Fibroblast of villous mesenchyme (primary cell): ENCODE measurements at places on chromosomes 2 and 18.
A peak's percentile ranks its signal among the peaks of the same experiment; 100 is the strongest.

DNA sequence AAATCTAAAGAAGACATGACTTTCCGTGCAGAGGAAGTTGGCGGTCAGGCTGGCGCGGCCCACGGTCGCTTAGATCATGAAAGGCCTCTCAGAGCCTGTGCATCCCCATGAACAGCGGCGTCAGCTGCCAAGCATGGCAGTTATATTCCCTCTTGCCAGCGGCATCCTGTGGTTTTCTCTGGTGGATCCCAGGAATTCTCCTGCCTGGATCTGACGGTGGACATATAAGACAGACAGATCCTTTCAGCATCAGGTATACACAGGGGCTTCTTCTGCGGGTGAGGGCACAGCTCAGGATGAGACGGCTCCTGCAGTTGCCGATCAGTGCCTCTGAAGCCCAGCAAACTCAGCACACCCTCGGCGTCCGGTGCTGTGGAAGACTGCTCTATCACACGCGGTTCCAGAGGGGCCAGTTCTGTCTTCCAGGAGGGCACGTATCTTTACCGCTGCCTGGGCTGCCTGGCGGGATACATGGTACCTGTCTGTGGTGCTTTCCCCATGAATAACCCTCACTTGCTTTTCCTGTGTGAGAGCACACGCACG lies 157.8 kb downstream of the LDLRAD4 start:
- no peak for DNase-seq

DNA sequence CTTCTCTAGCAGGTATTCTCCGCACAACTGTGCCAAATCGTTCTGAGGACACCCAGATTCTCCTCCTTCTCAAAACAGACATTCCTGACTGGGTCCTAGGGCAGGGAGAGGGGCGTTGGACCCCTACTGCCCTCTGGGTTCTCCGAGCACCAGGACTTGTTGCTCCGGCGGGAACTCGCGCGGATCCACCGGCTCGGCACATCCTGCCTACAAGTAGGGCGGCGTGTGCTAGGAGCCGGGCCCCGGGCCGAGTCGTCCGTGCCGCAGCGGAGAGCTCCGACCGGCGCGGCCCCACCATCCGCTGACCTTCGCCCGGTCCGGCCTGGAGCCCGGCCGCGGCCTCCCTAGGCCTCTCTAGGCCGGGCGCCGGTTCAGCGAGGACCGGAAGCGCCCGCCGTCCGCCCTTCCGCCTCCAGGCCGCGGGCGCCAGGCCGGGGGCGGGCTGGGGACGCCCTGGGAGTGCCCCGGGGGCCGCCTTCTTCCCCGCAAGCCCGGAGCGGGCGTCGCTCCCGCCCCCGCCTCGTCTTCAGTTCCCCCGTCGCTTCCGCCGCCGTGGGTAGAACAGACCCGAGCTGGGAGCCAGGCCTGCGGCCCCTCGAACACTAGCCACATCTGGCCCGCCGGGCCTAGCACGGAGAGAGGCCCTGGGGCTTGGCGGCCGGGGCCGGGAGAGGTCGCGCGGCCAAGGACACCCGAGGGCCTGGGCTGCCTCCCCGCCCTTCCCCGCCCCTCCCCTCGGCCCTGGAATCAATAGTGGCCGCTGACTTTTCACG lies 7.6 kb upstream of the ONECUT2 start:
- DNase-seq = no peak

DNA sequence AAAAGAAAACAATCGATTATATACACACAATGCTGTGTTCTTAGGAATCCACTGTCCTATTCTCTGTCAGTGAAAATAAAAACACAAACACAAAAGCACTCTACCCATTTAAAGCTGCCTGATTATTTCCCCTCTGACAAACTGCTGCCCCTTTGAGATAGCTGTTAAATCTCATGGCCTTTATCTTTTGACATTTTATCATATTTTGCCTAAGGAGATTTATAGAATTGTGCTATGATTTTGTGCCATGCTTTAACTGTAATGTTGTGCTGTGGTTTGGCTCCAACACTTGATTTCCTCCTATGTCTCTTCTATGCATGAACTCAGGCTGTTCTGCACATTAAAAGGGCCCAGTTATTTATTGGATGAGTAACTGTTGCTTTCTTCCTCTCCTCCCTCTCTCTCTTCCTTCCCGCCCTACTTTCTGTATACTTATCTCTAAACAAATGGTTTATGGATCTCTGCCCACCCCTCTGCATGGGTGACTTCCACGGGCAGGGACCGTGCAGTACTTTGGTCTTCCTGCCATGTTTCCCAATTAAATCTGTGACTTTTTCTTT lies 1096.6 kb downstream of the TSN start:
- peak; percentile 14 for DNase-seq

DNA sequence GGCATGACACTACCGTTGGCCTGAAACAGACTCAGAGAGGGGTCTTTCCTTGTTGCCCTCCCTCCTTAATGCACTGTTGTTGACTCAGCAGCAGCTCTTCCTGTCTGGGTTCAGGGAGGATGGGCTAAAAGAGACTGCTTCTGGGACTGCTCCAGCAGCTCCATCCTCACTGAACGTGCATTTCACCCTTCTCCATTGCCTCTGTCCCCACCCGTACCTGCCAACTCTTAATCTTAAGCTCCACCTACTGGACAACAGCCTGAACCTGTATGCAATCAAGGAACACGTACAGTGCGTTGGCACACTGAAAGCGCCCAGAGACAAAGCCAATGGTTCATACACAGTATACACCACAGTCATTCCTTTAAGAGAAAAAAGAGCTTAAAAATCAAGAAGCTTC lies 230.8 kb upstream of the RAB6C start:
- no peak for DNase-seq

- DNase-seq = no peak
These were observed 163.9 kb upstream of the DNMT3A start for GRCh38 chr2:25505622-25506021.

DNA sequence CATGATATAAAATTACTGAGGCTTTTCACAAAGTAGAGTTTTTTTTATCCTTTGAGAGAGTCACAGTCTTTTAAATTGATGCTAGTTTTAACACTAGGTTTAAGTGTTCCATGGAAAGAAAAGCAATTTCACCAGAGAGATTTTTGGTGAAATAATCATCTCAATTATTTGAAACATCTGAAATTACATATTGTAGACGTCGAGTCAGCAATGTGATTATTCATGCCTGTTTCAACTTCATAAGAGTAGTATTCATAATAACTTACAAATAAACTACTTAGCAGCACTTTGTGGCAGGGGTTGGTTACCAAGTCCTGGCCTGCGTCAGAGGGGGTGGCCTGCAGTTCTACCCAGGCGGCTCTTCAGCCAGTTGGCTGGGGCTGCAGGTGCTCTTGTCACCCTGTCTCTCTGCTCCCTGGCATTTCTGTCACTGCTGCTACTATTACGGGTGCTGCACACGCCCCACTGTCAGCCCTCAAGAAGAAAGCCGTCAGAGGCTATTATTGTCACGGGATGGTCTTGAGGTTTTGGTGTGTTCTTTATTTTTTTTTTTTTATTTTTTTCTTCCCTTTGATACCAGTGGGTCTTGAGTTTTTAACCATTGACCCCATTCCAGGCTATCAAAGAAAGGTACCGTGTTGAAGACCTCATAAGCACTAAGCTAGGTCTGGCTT lies 50.4 kb downstream of the MALT1 start:
- no peak for DNase-seq

DNA sequence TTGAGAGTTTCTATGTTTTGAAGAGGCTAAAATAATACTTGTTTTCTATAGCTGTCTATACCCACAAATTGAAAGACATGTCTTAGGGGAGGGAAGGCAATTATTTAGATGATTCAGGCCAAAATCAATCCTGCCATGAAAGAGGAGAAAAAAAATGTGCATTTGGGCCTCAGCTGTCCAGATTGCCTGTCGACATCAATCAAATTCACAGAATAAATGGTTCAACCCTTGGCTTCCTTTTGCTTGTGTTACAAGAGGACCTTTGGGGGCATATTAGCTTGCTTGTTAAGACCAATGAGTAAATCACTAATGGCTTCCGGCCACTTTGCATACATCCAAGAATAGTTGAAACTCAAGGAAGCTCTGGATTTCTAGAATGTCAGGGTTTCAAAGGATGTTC lies 900.8 kb upstream of the CELF4 start:
- no peak for DNase-seq

DNA sequence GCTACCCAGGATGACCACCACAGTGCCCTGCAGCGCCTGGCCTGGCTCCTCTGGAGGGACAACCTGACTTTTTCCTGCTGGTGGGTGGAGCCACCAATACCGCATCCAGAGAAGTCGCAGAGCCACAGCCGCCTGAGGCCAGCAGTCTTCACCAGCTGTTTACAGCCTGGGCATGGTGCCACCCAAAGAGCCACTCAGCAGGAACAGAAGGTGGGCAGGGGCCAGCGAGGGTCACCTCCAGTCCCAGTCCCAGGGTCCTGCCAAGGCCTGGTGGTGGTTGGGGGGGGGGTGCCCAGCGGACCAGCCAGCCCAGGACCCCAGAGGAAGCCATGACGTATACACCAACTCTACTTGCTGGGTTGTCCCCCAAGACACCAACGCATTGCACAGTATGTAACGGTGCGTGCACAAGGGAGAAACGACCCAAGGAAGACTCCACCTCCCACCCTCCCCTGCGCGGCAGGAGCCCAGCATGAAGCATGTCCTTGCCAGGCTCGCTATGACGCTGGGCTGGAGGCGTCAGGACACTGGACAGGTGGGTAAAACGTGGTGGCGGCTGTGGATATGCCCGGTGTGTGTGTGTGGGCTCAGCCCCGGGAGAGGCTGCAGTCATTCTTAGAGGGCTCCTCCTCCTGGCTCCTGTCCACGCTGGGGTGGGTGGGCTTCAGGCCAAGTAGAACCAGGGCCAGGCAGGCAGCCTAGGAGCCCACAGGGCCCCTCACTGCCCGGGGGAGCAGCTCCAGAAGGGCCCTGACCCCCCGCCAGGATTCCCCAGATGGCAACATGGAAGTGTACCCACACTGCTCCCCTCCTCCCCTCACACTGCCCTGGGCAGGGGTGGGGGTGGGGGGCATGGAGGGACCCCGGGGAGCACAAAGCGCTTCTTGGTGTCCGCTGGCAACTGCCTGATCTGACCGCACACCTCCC lies 49.3 kb downstream of the HS6ST1 start:
- DNase-seq = no peak

DNA sequence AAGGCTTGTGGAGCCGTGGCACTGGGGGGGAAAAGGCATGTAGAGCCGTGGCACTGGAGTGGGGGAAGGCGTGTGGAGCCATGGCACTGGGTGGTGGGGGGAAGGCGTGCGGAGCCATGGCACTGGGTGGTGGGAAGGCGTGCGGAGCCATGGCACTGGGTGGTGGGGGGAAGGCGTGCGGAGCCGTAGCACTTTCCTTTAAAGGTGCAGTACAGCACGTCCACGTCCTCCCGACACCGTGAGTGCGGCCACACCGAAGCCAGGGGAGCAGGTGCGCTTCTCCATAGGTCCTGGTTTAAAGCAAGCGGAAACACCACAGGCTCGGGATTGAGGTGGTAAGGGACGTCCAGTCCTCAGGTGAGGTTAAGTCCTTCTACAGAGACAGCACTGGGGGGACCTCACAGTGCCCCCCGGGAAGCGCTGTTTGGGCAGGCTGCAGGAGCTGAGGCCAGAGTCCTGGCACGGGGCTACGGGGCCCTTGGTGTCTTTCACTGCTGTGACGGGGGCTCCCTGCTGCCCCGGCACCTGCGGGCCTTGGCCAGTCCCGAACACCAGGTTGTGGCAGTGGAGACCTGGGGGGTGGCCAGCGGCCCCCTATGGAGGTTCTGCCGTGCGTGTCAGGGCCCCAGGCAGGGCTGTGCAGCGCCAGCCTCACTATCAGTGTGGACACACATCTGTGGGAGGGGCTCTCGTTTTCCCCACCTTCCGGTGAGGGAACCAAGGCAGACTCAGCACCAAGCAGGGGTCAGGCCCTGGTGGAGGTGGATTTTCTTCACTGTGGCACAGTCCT lies 93.0 kb upstream of the CTDP1 start:
- no peak for DNase-seq

DNA sequence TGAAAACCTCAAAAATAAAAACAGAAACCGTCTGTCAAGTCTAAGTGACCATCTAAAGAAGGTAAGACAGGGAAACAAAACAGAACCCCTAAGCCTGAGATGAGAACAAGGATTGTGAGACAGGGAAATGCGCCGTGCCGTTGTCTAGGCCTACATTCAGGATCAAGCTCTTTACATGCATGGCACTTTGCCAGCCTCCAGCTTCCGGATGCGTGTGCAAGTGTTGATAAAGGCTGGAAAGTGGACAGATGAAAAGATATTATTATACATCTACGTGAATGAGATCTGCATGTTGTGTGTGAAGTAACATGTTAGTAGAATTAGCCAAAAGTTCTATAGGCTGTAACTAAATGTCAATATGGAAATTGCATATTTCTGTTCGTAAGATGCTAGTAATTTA lies 28.6 kb upstream of the TMEM87B start:
- no peak for DNase-seq

GRCh38 chr2:42880738-42881690 lies 88.6 kb upstream of the HAAO start:
- DNase-seq = no peak

- no peak for DNase-seq
These were observed 109.3 kb upstream of the MAP4K3 start for GRCh38 chr2:39546409-39546808.

GRCh38 chr2:26281226-26281625 lies 36.5 kb downstream of the HADHB start:
- DNase-seq = no peak

GRCh38 chr2:203804070-203804469 lies 63.5 kb upstream of the CTLA4 start:
- peak; percentile 84 for DNase-seq

- DNase-seq = no peak
These were observed 15.0 kb upstream of the HTR2B start for GRCh38 chr2:231139796-231140195.

- DNase-seq = no peak
These were observed 914 bp downstream of the STEAP3 start for GRCh38 chr2:119224391-119225104.
